ENCODE measurements at places on chromosomes 16 and 17. TPM values are rescaled to one million over a fixed set of nuclear protein-coding genes. Genes with fewer than 3 reads are reported as not detected.

- no peak overlapping the region for H3K27ac ChIP-seq
- H3K36me3 ChIP-seq = no peaks in the 10 kb centered on the region
- no peak overlapping the region for H3K4me3 ChIP-seq
- H3K27me3 ChIP-seq = no peaks in the 10 kb centered on the region
Observed at GRCh38 chr17:33385133-33385532, 92.0 kb upstream of the ASIC2 start.

GRCh38 chr17:36608794-36609497 lies 7.6 kb downstream of the MRM1 start:
- H3K4me1 ChIP-seq = no peaks in the 10 kb centered on the region
- H3K4me3 ChIP-seq = no peak overlapping the region
- peaks cover 1% of the 10 kb centered on the region for H3K36me3 ChIP-seq
- DNase-seq = peak; percentile 66
- no peak overlapping the region for H3K27ac ChIP-seq

- H3K27me3 ChIP-seq = no peaks in the 10 kb centered on the region
- no peak overlapping the region for H3K4me3 ChIP-seq
- peaks cover 74% of the 10 kb centered on the region for H3K36me3 ChIP-seq
- DNase-seq = no peak
- H3K27ac ChIP-seq = no peak overlapping the region
Observed at GRCh38 chr16:11550791-11551498, 35.8 kb downstream of the LITAF start.

P2RX1 gene
- not detected for total RNA-seq

- no peak overlapping the region for H3K27ac ChIP-seq
- peaks cover 2% of the 10 kb centered on the region for H3K4me1 ChIP-seq
- DNase-seq = no peak
- no peak overlapping the region for H3K4me3 ChIP-seq
- peaks cover 23% of the 10 kb centered on the region for H3K36me3 ChIP-seq
- no peaks in the 10 kb centered on the region for H3K27me3 ChIP-seq
Observed at GRCh38 chr17:62052765-62053338, 12.2 kb downstream of the MED13 start.

DNA sequence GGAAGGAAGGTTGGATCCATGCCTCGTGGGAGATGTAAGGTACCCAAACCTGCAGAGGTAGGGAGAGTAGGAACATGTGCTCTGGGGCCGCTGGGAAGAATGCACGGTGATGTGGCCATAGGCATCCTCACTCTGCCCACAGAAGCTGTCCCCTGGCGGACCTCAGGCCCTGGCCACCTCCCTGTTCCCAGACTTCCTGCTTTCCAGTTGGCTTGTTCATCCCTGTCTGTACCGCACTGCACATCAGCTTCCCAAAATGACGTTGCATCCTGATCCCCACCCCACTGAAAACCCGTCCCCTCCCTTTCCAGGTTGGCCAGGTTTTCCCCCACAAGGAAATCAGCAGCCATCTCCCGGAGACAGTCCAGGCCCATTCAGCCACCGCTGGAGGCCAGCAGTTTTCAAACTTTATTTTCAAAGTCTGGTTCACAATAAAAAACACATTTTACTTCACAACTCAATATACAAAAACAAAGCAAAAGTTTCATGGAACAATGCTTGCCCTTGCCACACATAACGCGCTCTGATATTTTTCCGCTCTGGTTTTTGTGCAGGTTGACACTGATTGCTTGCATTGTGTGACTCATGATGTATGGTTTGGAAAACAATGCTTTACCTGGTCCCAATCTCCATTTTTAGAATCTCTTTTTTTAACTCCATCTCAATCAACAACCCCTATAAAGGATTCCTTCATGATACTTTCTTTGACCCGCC lies 143.0 kb downstream of the GAS7 start:
- no peaks in the 10 kb centered on the region for H3K36me3 ChIP-seq
- H3K4me3 ChIP-seq = no peak overlapping the region
- H3K27ac ChIP-seq = no peak overlapping the region
- DNase-seq = no peak
- peaks cover 5% of the 10 kb centered on the region for H3K4me1 ChIP-seq
- H3K27me3 ChIP-seq = no peaks in the 10 kb centered on the region

DNA sequence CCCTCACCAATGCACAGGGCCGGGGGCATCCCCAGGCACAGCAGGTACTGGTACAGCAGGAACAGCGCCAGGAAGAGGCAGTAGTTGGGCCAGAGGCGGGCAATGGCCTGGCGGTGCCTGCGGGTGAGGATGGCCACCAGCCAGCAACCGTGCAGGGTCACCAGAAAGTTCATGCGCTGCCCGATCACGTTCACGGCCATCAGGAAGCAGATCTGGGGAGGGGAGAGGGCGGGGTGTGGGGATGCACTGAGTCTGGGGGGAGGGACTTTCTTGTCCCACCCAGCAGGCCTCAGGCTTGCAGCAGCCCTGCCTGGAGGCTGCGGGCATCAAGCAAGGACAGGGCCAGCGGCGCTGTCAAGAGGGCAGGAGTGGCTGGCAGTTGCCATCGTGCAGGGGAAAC lies 25.4 kb downstream of the CTU2 start:
- no peaks in the 10 kb centered on the region for H3K27me3 ChIP-seq
- peaks cover 73% of the 10 kb centered on the region for H3K36me3 ChIP-seq
- no peak overlapping the region for H3K27ac ChIP-seq
- DNase-seq = no peak

- DNase-seq = peak; percentile 10
- peak overlapping the region; percentile 71 for H3K4me3 ChIP-seq
- 0 out of 2 replicates have a peak overlapping the region, but pooled peaks have one; percentile 30 for H3K27ac ChIP-seq
- H3K36me3 ChIP-seq = peaks cover 9% of the 10 kb centered on the region
- no peaks in the 10 kb centered on the region for H3K27me3 ChIP-seq
Observed at GRCh38 chr17:75048249-75048878, 1.3 kb downstream of the KCTD2 start.

- peaks cover 85% of the 10 kb centered on the region for H3K27me3 ChIP-seq
- no peaks in the 10 kb centered on the region for H3K4me1 ChIP-seq
- H3K4me3 ChIP-seq = no peak overlapping the region
- H3K36me3 ChIP-seq = no peaks in the 10 kb centered on the region
Observed at GRCh38 chr17:49916854-49917515, 52.0 kb upstream of the DLX4 start.

GRCh38 chr17:46931596-46931995 lies 8.6 kb downstream of the GOSR2 start:
- peaks cover 6% of the 10 kb centered on the region for H3K4me1 ChIP-seq
- H3K27ac ChIP-seq = no peak overlapping the region
- no peak for DNase-seq
- H3K4me3 ChIP-seq = no peak overlapping the region
- peaks cover 53% of the 10 kb centered on the region for H3K36me3 ChIP-seq
- no peaks in the 10 kb centered on the region for H3K27me3 ChIP-seq

DNA sequence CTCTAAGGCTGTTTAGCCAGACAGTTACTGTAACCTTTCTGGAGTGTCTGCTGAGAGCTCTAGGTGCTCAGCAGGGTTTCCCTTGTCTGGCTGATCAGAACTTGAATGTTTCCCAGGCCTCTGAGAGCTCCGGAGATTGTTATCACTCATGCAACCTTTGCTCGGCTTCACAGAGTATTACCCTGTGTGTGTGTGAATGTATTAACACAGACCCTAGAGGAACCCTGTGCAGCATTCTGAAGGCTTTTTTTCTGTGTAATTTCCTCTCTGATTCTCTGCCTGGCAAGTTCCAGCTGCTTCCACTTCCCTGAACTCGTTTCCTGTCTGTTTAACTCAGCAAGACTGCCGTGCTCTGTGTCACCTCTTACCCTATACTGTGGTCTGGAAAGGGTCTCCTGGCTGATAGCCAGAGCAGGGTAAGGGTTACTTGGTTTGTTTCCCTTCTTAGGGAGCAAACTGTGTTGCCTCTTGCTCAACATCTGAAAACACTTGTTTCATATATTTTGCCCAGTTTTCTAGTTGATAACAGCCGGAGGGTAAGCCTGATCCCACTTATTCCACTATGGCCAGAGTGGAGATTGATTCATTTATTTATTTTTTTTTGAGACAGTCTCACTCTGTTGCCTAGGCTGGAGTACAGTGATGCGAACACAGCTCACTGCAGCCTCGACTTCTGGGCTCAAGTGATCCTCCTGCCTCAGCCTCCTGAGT lies 21.7 kb downstream of the PRMT7 start:
- H3K4me1 ChIP-seq = peaks cover 13% of the 10 kb centered on the region
- no peak overlapping the region for H3K4me3 ChIP-seq
- H3K27me3 ChIP-seq = no peaks in the 10 kb centered on the region
- H3K27ac ChIP-seq = peak overlapping the region; percentile 77
- peak; percentile 52 for DNase-seq

CMTM1 gene
- 1.7 TPM for total RNA-seq

- no peaks in the 10 kb centered on the region for H3K36me3 ChIP-seq
- H3K4me1 ChIP-seq = no peaks in the 10 kb centered on the region
- no peak for DNase-seq
- H3K27me3 ChIP-seq = no peaks in the 10 kb centered on the region
- no peak overlapping the region for H3K4me3 ChIP-seq
Observed at GRCh38 chr17:11086646-11087340, 154.2 kb upstream of the SHISA6 start.

DNA sequence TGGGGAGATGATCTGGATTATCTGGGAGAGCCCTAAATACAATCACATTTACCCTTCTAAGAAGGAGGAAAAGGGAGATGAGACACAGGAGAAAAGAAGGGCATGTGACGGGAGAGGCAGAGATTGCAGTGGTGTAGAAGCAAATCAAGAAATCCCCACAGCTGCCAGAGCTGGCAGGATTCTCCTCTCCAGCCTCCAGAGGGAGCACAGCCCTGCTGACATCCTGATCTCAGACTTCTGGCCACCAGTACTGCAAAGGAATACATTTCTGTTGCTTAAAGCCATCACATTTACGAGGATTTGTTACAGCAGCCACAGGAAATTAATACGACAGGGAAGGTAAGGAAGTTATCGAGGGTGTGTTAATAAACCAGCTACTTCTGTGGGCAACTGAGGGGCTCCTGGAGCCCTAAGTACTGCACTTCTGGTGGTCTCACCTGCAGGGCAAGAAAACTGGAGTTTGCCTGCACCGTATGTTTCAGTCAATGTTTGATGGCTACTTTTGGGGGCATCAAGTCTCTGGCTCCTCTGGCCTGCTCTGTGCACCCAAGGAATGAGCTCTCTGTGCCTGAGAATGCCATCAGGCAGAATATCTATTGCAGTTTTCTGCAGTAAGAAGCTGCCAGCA lies 22.9 kb upstream of the CDH13 start:
- no peaks in the 10 kb centered on the region for H3K4me1 ChIP-seq
- H3K27me3 ChIP-seq = peaks cover 17% of the 10 kb centered on the region
- peak; percentile 73 for DNase-seq
- H3K27ac ChIP-seq = no peak overlapping the region

- H3K4me3 ChIP-seq = no peak overlapping the region
- H3K27ac ChIP-seq = no peak overlapping the region
- no peak for DNase-seq
- no peaks in the 10 kb centered on the region for H3K27me3 ChIP-seq
Observed at GRCh38 chr17:82639628-82640027, 8.6 kb downstream of the WDR45B start.

GRCh38 chr17:9170853-9171252 lies 149.5 kb downstream of the NTN1 start:
- no peaks in the 10 kb centered on the region for H3K4me1 ChIP-seq
- H3K27ac ChIP-seq = no peak overlapping the region
- no peak overlapping the region for H3K4me3 ChIP-seq
- no peaks in the 10 kb centered on the region for H3K36me3 ChIP-seq

DNA sequence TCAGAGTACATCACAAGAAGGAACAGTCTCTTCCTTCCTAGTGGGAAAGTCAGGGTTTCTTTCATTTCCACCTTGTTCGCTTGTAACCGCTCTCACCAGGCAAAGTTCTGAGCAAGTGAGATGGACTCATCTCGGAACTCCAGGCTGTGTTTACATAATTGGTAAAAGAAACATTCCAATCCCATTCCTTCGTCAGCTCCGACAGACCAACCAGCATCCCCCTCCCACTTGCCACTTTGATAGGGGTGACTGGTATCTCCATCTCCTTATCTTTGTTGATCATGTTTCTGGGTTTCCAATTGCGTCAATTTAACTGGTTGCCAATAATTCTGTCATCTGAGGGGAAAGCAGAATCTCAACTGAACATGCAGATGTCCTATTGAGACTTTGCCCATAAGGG lies 36.8 kb upstream of the LYRM9 start:
- H3K4me3 ChIP-seq = no peak overlapping the region
- H3K36me3 ChIP-seq = no peaks in the 10 kb centered on the region
- no peaks in the 10 kb centered on the region for H3K27me3 ChIP-seq
- peak; percentile 62 for DNase-seq
- H3K27ac ChIP-seq = no peak overlapping the region

GRCh38 chr17:76949913-76950695 lies 81.9 kb downstream of the MGAT5B start:
- H3K27ac ChIP-seq = no peak overlapping the region
- peaks cover 4% of the 10 kb centered on the region for H3K27me3 ChIP-seq

- peak; percentile 45 for DNase-seq
- H3K27me3 ChIP-seq = no peaks in the 10 kb centered on the region
- no peak overlapping the region for H3K4me3 ChIP-seq
- H3K4me1 ChIP-seq = no peaks in the 10 kb centered on the region
Observed at GRCh38 chr17:9484789-9485188, 90.8 kb downstream of the STX8 start.

DNA sequence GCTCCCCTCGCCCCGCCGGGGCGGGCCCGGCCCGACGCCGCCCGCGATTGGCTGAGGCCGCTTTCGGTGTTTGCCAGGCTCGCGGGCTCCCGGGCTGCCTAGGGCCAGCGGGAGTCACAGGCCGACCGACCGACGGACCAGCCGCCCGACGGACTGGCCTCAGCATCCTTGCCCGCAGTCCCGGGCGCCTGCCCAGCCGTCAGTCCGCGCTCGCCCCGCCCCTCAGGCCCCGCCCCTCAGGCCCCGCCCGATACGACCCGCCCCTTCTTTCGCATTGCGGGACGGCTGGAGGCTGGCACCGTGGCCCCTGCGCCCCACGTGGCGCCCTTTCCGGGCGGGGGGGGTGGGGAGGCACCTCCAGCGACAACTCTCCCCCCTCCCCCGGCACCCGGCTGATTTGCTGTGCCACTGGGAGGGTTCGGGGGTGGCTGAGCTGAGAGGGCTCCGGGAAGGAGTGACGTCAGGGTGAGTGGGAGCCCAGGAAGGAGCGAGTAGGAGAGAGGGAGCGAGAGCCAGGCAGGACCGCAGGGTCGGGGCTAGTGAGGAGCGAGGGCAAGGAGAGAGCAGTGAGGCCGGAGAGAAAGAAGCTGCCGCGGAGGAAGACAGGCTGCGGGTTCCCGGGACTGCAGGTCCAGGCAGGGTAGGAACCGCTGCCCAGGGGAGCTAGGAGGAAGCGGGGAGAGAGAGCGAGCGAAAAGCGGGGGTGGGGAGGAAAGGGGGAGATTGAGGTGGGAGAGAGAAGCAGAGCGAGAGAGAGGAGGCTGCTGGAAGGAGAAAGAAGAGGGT lies at the start of gene ASPHD1:
Gene ASPHD1, plus strand, starts transcription at position 387 of the 786 bp plus-strand sequence. CDS start 484 bp downstream, outside the sequence.
- peak within 1 kb of the TSS; percentile 87 for H3K4me3 ChIP-seq
- peaks cover 8% of the 10 kb centered on the region for H3K36me3 ChIP-seq
- H3K27ac ChIP-seq = peak within 1 kb of the TSS; percentile 88
- H3K27me3 ChIP-seq = peaks cover 5% of the 10 kb centered on the region
- peak; percentile 86 for DNase-seq
- peaks cover 10% of the 10 kb centered on the region for H3K4me1 ChIP-seq

GRCh38 chr16:12646490-12647274 lies 157.0 kb downstream of the CPPED1 start:
- no peaks in the 10 kb centered on the region for H3K36me3 ChIP-seq
- H3K27me3 ChIP-seq = no peaks in the 10 kb centered on the region
- no peaks in the 10 kb centered on the region for H3K4me1 ChIP-seq
- no peak overlapping the region for H3K27ac ChIP-seq
- DNase-seq = no peak

Data from IMR-90 (cell line).